ENCODE measurements at places on chromosomes 7 and 10.

GRCh38 chr10:128526791-128527375 is 400.7 kb upstream of the MKI67 start:
- no peak for DNase-seq

DNA sequence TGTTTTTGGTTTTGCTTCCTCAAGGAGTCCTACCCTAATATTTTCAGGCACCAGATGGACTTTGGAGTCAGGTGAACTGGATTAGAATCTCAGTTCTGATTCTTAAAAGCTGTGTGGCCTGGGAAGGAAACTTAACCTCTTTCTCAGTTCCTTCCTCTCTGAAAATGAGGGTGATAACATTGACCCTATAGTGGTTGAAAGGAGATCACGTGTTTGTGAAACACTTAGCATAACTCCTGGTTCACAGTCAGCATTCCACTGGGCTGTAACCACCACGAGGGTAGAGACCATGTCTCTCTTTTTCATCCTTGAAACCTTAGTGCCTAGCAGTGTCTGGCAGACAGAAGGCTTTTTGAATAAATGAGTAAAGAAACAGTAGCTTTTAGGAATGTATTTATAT is 16.7 kb downstream of the LSMEM1 start:
- no peak for DNase-seq

GRCh38 chr10:17179002-17179401 is 22.5 kb downstream of the TRDMT1 start:
- no peak for DNase-seq

DNA sequence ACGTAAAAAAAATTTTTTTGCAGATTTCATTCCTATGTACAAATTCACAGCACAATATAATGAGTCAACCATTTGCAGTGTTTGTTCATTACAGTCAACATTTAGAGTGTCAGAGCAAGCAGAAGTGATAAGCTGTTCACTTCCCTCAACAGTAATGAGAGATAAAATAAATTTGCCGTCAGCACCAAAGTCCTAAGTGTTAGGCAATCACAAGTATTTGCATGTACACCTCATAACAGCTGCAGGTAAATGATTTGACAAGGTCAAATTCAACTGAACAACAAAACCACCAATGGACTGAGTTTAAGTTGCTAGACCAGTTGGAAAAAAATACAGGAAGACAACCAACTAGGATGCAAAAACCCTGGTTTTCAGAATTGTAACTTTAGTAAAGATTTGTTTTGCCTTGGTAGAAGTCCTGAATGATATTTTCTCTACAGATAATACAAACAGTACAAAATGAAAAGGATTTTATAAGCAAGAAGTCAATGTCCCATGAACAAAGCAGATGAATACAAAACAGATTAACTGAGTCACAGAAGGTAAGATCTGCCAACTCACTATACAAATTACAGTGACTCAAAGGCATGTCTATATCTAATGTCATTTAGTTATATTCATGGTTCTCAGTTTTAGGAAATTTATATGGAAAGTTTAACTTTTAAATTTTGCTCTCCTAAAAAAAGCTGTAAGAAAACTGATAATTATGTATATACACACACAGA is 10.4 kb downstream of the RAPGEF5 start:
- no peak for DNase-seq

DNA sequence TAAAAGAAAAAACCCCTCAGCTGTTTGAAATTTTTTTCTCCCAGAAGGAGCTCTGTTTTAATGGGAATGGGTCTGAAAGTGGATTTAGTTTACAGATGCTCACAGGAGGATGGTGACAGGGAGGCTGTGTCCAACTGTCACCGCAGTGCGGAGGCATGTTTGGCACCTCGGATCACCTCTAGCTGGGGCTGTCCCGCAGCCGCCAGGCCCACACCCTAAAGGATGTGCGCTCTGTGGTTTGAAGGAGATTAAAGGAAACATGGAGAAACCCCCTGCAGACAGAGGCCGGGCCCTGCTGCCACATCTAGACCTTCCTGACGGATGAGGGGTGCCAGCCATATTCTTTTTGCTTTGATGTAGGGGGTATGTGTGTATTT is 160.6 kb downstream of the DNAJB6 start:
- no peak for DNase-seq

- no peak for DNase-seq
Measured at GRCh38 chr7:127393368-127394058, 1.0 kb upstream of the ZNF800 start.

DNA sequence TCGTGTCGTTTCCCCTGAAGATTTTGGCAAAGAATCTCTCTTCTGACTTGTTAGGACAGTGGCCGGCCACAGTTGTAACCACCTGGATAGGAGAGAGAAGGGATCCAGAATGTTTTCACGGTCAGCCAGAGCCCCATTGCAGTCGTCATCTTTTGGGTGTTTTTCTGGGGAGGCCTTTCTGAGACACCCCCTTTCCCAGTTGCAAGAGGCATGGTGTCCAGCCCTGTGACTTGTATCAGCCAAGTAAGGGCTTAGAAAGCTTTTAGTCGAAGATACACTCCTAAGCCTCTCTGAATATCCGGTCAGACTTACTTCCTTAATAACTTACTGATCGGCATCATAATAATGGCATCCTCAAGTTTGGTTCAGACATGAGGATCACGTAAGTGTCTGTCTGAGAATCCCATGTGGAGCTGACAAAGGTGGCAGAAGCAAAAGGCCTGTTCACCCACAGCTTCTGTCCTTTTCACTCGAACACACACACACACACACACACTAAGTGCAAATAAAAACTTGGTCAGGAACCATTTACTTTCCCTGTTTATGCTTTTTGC is 435.7 kb upstream of the GALNT17 start:
- no peak for DNase-seq

- DNase-seq, result no peak
Measured at GRCh38 chr10:92011560-92012214, 88.1 kb downstream of the BTAF1 start.

DNA sequence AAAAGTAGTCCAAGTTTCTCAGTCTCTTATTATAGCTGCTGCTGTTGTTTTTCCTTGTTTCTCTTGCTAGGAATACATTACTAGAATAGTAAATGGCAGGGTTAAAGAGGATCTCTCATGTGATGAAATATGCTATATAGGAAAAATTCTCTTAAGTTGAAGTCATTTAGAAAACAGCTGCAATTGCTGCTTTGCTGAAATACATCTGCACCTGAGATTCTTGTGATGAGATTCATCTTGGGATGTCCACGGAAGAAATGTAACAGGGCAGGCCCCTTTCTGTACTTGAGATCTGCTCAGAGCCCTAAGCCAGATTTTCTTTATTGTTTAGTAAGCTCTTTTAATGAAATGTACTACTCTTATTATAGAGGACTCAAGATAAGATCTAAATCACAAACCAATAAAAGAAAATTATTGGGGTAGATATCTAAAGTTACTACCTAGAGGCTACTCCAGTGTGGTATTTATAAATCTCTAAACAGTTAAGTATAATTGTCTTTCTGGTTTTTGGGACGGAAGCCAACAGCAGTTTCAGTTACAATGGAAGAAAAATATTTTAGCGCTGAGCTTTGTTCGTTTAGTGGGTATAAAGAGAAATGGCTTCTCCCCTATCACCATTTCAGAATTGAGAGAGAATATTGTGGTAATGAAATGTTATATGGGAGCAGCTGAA is 701.5 kb downstream of the KCNMA1 start:
- DNase-seq, result no peak

DNA sequence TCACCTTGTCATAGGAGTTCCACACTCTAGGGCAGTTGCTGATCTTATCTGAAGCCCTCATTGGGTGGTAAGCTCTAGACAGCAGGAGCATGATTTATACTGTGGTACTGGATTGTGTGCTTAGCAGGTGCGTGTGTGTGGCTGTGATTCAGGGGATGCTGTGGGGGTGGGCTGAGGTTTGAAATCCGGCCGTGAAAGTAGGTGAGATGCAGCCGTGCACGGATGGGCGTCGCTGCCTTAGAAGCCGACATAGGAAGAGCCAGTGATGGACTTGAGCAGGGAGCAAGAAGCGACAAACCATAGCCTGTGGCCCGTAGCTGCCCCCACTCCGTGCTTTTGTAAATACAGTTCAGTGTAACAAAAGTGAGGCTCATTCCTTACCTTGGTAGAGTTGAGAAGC is 38.2 kb downstream of the PROSER2 start:
- no peak for DNase-seq

GRCh38 chr10:19531324-19531723 is 284.9 kb upstream of the PLXDC2 start:
- DNase-seq, result no peak

DNA sequence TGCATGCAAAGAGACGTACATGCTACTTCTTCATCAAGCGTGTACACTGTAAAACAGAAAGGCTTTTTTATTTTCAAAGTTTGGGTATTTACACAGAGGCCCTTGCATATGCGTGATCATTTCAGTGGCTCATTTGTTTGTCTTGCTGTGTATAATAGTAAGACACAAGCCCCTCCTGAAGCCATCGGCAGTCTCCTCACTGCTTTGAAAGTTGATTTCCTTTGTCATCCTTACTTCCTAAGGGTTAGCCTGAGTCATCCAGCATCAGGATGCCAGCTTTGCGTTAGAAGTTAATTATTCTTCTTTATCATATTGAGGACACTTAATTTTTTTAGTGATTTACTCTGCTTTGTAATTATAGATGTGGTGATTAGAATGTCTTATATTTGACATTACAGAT is 72.5 kb upstream of the CTBP2 start:
- DNase-seq, result no peak

GRCh38 chr10:45660876-45661411 is 11.6 kb downstream of the ZFAND4 start:
- no peak for DNase-seq

GRCh38 chr10:24814568-24815313 is 91.1 kb upstream of the ARHGAP21 start:
- DNase-seq, result no peak

- no peak for DNase-seq
Measured at GRCh38 chr7:157993406-157994105, 594.1 kb downstream of the PTPRN2 start.

- DNase-seq, result no peak
Measured at GRCh38 chr10:30374353-30374752, 25.3 kb upstream of the MTPAP start.

- no peak for DNase-seq
Measured at GRCh38 chr10:92052088-92052487, 128.5 kb downstream of the BTAF1 start.

- DNase-seq, result no peak
Measured at GRCh38 chr7:36082910-36083309, 70.1 kb upstream of the EEPD1 start.

DNA sequence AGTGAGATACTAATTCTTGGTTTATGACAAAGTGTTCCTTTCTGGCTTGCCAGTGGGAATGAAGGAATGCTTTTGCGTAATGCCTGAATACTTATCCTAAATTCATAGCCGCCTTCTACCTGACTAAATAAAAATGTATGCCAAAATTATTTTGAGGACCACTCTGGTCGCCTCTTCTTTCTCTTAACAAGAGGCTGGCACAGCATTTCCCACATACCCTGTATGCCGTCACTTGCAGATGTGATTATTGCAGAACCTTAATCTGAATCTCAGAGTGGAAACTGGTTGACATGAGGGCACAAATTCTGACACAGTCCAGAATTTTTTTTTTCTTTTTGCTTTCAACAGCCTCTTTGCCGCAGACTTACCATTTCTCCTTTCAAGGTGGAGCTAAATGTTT is 124.6 kb upstream of the GLCCI1 start:
- DNase-seq, result no peak

DNA sequence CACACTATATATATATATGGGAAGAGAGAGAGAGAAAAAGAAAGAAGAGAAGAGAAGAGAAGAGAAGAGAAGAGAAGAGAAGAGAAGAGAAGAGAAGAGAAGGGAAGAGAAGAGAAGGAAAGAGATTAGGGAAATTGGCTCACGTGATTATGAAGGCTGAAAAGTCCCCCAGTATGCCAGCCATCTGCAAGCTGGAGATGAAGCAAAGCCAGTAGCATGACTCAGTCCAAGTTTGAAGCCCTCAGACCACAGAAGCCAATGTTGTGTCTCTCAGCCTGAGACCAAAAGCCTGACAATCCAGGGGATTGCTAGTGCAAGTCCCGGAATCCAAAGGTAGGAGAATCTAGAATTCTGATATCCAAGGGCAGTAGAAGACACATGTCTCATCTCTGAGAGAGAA is 206.3 kb upstream of the PRSS1 start:
- DNase-seq, result no peak

GRCh38 chr10:132446661-132447445 is 49.9 kb downstream of the PWWP2B start:
- DNase-seq, result no peak

DNA sequence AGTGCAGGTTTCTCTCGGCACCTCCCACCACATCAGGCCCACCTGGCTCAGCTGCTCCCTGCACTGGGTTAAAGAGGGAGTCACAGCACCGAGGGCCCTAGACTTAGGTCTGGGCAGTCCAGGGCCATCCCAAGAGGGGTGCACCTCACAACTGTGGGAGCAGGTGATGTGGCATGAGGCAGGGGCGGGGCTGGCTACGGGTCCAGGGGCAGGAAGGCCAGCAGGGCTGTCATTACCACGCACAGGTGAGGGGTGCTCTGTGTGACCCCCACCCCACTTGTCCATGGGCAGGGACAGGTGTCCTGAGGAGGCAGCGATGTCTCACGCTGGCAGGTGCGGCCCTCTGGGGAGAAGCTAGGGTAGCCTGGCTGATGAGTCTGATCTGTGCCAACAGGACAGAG is 40.5 kb upstream of the DPYSL4 start:
- DNase-seq, result no peak

- no peak for DNase-seq
Measured at GRCh38 chr7:79593866-79594301, 140.4 kb upstream of the MAGI2 start.

GRCh38 chr10:1043532-1043995 is 5.4 kb downstream of the IDI1 start:
- DNase-seq, result no peak

DNA sequence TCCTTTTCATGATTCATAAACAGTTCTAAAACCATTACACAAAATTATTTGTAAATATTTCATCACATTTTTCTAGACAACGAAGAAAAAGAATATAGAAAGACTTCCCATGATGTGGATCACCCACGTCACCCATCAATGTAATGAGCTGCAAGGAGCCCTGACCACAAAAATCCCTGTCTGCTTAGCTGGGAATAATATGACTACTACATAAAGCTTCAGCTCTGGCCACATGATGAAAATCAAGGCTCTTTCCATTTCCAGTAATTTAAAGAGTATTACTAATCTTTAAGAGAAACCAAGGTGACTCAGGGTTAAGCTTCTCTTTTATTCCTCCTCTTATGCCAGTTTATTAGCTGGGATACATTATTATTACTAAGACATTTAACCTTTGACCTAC is 180.8 kb upstream of the CACNA2D1 start:
- DNase-seq, result no peak

- DNase-seq, result no peak
Measured at GRCh38 chr7:101729241-101729883, 88.1 kb upstream of the CUX1 start.

DNA sequence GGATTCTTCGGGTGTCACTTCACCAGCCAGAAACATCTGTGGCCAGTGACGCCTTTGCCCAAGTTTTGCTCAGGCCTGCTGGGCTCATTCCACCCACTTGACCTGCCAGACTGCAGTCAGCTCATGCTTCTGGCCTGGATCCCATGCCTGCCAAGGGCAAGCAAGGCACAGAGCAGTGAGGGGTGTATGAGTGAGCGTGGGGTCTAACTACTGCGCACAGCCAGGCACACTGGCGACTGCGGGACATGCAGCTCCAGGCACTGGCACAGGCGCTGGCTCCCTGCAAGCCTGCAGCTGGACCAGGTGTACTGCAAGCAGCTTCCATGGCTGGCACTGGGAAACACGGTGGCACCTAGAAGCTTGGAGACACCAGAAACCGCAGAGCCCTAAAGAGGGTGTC is 80.1 kb downstream of the MTERF1 start:
- no peak for DNase-seq

- no peak for DNase-seq
Measured at GRCh38 chr10:488081-488932, 201.2 kb downstream of the DIP2C start.

- peak; percentile 4 for DNase-seq
Measured at GRCh38 chr7:5824297-5824610, 42.8 kb upstream of the RNF216 start.
